ENCODE measurements at places on chromosomes 16 and 17.
A peak's percentile ranks its signal among the peaks of the same experiment; 100 is the strongest.

DNA sequence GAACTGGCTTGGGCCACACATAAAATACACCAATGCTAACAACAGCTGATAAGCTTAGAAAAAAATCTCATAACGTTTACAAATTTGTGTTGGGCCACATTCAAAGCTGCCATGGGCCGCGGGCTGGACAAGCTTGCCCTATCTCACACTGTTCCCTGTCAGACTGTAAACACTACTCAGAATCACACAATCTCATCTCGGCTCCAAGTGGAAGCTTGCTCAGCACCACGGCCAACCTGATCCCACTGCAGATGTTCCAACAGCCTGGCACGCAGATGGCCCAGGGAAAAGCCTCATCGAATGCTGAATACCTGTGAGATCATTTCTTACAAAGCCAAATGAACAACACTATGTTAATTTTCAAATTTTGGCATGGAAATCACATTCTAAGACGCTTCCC is 125.8 kb downstream of the ANKRD11 start:
- DNase-seq = peak; percentile 81

GRCh38 chr16:80664786-80665185 is 124.0 kb downstream of the DYNLRB2 start:
- DNase-seq = no peak

- no peak for DNase-seq
Observed at GRCh38 chr17:28598389-28598788, 436 bp downstream of the SPAG5 start.

- DNase-seq = no peak
Observed at GRCh38 chr17:81348097-81349055, 46.9 kb upstream of the BAHCC1 start.

GRCh38 chr16:66834746-66835145 is 4.0 kb upstream of the NAE1 start:
- DNase-seq = no peak

DNA sequence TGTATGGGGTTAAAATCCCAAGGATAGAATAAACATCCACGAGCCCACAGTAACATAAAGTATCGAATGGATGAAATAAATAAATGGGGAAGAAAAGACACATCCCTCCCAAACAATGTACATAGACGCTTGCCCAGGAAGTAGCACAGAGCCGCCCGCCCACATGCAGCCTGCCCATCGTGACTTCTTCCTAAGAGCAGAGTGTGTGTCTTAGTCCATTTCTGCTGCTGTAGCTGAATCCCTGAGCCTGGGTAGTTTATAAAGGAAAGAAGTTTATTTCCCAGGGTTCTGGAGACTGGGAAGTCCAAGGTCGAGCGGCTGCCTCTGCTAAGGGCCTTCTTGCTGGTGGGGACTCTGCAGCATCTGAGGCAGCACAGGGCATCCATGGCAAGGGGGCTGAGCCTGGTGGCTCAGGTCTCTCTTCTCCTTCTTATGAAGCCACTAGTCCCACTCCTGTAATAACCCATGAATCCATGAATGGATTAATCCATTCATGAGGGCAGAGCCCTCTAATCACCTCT is 39.4 kb upstream of the ZNF469 start:
- DNase-seq = no peak

GRCh38 chr17:15309793-15310192 is 31.6 kb downstream of the TEKT3 start:
- peak; percentile 35 for DNase-seq

GRCh38 chr16:65083164-65083857 is 38.6 kb downstream of the CDH11 start:
- peak; percentile 45 for DNase-seq

DNA sequence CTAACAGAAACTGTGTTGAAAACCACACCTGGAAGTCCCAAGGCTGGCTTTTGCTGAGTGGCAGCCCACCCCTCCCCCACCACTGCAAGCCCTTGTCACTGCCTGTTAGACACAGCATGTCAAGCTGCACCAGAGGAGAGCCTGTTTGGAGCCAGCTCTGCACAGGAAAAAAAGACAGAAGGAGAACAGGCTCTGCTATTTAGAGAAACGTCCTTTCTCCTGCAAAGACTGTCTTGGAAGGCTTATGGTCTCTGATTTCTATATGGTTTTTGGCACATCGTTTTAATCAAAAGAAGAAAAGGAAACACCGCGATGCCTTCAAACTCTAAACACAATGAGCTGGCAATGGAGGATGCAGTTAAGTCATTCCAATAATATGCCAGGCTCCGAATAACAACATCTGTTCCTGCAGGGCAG is 275.5 kb downstream of the MAP2K4 start:
- DNase-seq = peak; percentile 60

DNA sequence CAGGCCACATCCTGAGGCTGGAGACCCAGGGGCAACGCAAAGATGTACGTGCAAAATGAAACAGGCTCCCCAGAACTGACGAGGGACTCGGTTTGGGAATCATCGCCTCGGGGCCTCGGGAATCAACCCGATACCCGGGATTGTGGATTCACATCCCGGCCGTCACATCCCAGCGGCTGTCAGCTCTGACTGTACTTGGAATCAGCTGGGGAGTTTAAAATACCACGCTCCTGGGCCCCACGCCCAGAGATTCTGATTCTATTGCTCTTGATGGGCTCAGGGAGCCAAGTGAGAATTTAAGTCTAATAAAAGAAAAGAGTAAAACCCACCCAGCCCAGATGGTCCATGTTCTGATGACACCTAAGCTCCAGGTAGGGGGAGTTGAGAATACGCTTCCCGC is 42.2 kb downstream of the MRM3 start:
- no peak for DNase-seq

DNA sequence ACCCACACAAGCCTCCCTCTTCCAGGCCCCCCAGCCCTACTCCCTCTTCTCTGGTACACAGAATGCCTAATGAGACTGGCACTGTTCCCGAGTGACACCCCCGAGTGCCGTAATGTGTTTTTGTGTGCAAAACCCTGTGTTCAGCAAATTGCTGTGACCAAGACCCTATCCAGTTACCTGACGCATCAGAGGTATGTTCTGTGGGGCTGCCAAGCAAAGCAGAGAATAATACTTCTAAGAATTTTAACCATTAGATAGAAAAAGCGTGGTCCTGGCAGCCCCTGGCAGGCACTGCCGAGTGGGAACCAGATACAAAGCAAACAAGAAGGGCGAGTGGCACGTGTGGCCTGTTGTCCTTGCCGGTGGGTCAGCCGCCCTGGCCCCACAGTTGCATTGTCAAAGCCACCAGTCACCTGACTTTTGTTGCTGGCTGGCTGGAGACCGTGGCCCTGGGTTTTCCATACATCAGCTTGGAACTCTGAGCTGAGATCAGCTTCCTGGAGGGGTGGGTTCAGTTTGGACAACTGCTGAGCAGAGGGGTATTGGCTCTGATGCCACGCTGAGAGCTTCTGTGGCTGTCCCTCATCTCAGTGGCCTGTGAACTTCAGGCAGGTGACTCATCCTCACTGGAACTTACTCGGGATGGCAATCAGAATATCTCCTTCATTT is 69.1 kb upstream of the BRD7 start:
- no peak for DNase-seq

- DNase-seq = no peak
Observed at GRCh38 chr16:89455178-89455577, 35.2 kb downstream of the ANKRD11 start.

DNA sequence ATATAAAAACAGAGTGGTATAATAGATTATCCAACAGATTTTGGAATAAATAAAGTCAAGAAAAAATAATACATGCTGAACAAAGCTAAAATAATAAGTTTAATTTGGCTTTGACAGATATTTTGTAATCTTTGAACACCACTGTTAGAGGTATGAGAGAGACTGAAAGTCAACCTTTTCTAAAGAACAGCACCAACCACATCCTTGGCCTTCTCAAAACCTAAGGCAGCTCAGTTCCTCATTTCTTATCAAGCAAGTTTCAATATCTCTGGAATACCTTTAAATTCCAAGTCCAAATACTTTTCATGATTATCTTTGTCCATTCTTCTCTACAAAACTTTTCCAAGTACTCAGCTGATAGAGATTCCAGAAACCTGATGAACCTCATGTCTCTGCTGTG is 1603.8 kb downstream of the CDH8 start:
- DNase-seq = no peak

- DNase-seq = no peak
Observed at GRCh38 chr17:1718362-1719165, 5.9 kb upstream of the WDR81 start.

GRCh38 chr17:75502721-75503329 is 12.5 kb downstream of the CASKIN2 start:
- DNase-seq = no peak

DNA sequence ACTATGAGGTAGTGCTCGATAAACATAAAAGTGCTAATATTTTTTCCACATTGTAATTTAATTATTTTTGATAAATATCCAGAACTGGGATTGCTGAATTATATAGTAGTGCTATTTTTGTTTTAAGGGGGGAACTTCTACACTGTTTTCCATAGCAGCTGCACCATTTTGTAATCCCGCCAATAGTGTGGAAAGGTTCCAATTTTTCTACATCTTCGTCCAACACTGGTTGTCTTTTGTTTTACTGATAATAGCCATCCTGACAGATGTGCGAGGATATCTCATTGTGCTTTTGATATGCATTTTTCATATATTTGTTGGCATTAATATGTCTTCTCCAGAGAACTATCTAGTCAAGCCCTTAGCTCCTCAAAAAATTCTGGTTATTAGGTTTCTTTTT is 259.6 kb upstream of the KCNJ16 start:
- no peak for DNase-seq

DNA sequence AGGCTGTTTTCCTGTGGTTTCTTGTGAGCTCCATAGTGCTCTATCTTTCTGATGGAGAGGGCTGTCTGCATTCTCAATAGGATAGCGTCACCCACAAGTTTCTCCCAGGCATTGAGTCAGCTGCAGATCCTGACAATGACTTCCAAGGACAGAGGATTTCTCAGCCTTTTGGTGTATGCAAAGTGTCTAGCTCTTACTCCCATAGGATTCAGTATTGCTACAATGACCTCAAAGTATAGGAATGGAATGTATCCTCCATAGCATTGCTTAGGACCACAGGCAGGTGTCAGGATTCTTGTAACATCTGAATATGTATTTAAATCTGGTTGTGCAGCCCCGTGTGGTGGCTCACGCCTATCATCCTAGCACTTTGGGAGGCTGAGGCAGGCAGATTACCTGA is 32.3 kb downstream of the SMIM36 start:
- DNase-seq = no peak

DNA sequence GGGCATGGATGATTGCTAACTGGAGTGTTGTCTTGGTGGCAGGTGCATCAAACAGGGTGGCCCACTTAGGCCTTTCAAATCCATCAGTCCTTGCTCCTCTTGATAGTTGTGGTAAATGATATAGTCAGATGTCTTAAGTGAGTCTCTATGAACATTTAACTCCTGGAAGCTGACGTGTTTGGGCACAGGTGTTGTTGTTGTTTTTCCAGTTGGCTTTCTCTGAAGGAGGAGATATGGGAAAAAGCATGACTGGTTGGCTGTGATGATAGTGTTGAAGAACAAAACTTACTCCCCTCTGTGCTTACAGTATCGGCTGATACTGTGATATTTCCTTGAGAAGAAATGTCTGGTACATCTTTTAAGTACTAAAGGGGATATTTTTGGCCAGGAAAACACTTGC is 18.0 kb downstream of the TNRC6A start:
- no peak for DNase-seq

- no peak for DNase-seq
Observed at GRCh38 chr17:78252701-78253635, 21.5 kb downstream of the TMEM235 start.

DNA sequence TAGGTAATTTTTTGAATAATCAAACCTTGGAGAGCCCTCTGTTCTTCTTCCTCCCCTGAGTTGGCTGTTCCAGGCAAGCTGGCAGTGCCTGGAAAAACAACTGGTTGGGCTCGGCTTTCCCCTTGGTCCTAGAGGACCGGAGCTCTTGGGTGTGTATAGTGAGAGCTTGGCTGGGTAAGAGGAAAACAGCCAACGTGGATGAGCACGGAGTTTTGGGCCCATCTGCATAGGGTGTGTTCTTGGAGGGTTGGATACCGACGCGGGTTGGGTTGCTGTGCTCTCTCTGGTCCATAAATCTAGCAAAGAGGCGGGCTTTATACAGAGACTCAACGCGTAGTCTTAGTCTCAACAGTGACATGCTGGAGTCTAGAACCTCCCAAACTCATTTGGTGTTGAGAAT is 23.2 kb downstream of the ITGB3 start:
- peak; percentile 73 for DNase-seq

GRCh38 chr16:67161595-67162058 is 1.9 kb downstream of the FBXL8 start:
- DNase-seq = no peak

DNA sequence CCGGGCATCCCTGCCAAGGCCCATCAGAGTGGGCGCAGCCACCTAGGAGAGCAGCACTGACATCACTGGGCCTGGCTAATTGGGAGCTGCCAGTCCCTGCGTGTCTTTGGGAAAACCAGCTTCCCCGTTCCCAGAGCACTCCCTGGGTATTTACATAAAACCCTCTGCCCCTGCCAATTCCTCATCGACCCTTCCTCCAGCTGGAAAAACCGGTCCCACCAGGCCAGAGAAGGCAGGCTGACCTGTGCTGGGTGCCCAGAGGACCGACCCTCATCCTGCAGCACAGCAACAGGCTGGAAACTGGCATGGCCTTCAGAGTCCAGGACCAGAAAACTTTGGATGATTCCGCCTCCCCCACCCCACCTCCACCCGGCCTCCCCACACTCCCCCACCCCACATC is 8.2 kb upstream of the FOXN1 start:
- no peak for DNase-seq

GRCh38 chr16:27561216-27561615 is 11.3 kb downstream of the KATNIP start:
- DNase-seq = no peak

GRCh38 chr17:55758171-55758570 is 7.3 kb downstream of the PCTP start:
- DNase-seq = no peak

DNA sequence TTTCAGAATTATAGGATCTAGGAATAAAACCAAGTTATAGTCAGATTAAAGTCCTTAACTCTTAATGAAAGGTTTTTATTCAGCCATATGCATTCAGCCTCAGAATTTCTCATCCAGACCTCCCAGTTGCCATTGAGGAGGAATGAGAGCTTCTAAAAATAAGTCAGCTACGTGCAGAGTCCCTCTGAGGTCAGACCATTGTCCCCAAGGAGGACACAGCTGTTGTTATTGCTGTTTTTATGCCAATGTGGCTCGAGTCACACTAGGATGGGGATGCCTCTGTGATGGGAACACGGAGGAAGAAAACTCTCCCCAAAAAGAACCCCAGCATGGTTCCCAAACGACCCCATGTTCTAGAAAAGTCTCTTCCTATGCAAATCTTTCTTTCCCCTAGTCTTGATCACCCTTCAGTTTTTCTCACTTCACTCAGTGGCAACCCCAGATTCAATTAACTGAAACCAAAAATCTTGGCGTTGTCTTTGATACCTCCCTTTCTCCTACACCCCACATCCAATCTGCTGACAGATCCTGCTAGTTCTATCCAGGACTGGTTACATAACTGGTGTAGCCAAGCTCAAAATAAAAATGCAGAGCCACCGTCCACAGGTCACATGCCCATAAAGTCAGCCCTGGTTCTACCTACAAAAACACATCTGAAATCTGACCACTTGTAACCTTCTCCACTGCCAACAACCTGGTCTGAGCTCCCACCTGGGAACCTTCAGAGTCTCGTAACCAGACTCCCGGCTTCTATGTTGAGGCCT is 138.2 kb upstream of the ERCC4 start:
- no peak for DNase-seq

GRCh38 chr16:89004209-89004831 is 27.3 kb upstream of the CBFA2T3 start:
- no peak for DNase-seq

- no peak for DNase-seq
Observed at GRCh38 chr16:8686879-8687278, 12.5 kb downstream of the ABAT start.

All from IMR-90 (cell line).